ENCODE measurements at places on chromosomes 11 and 22.

DNA sequence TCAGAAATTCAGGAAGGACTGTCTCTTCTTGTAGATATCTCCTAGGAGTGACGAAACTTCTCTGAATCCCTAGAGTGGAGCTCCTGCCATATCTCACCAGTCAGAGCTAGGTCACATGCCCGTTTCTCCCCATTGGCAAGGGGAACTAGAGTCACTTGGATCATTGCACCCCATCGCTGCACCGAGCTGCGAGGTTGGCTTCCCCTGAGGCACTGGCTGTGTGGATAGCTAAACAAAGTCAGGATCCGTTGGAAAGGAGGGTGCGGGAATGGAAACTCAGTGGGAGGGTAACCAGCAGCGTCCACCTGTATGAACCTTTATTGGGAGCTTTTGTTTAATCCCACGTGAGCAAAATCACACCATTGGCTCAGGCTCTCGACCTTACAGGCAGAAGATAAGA is 283.8 kb downstream of the BRD1 start:
- DNase-seq: no peak

- peak; percentile 69 for DNase-seq
These were observed at the start of gene SLC35F2 for GRCh38 chr11:107858217-107859070. TSS of gene SLC35F2 (minus strand) at chr11:107858787. CDS start at chr11:107858767, 20 bp downstream.

GRCh38 chr11:26958005-26958701 is 35.8 kb upstream of the FIBIN start:
- no peak for DNase-seq

- no peak for DNase-seq
These were observed 31.0 kb upstream of the CHRM4 start for GRCh38 chr11:46422588-46422987.

- no peak for DNase-seq
These were observed 69.0 kb upstream of the NARS2 start for GRCh38 chr11:78643676-78644056.

DNA sequence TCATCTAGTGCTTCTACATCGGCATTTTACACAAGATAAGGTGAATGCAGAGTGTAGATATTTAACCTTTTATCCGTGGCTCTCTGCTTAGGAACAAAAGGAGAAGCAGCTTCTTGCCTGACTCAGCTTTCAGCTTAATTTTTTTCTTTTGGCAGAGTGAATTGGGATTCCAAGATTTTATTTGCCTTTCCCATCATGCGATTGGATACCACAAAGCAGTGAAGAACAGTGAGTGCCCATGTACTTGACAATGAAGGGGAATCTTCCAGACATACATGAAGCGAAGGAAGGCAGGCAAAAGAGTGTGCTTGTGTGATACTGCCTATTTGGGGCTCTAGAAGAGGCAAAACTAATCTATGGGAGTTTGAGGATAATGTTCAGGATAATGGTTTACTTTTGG is 17.0 kb upstream of the CHKA start:
- no peak for DNase-seq

- DNase-seq: peak; percentile 49
These were observed 557 bp downstream of the PACSIN2 start for GRCh38 chr22:43014316-43014868.

GRCh38 chr11:20894296-20894695 is 224.9 kb downstream of the NELL1 start:
- DNase-seq: no peak

- DNase-seq: no peak
These were observed 40.1 kb upstream of the RFPL3 start for GRCh38 chr22:32317524-32317923.

GRCh38 chr11:125990244-125990643 is 44.4 kb downstream of the VSIG10L2 start:
- DNase-seq: no peak

DNA sequence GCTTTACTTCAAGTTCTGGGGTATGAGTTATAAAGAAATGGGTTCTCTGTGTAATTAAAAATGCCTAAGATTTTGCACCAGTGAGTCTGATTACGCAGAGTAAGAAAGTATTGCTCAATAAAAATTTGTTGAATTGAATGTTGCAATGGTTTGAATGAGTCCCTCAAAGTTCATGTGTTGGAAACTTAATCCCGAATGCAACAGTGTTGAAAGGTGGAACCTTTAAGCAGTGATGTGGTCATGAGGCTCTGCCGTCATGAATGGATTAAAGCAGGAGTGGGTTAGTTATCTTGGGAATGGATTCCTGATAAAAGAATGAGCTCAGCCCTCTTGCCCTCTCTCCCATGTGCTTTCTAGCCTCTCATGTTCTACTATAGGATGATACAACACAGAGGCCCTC is 52.6 kb upstream of the SESN3 start:
- no peak for DNase-seq

DNA sequence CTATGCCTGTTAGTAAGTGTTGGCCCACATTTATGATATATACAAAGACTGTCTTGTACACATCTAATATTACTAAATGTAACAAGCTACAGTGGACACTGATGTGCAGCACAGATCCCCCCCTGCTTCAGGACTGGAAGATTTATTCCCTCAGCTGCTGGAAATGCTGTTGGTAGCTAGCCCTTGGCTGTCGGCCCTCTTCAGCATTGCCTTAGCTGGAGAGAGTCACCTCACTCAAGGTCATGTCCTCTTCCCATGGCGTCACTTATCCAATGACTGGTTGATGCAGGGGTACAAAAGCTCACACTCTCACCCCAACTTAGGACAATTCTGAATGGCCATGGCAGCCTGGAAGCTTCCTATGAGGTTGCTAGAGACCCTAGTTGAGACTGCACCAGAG is 312.7 kb downstream of the SOX6 start:
- no peak for DNase-seq

DNA sequence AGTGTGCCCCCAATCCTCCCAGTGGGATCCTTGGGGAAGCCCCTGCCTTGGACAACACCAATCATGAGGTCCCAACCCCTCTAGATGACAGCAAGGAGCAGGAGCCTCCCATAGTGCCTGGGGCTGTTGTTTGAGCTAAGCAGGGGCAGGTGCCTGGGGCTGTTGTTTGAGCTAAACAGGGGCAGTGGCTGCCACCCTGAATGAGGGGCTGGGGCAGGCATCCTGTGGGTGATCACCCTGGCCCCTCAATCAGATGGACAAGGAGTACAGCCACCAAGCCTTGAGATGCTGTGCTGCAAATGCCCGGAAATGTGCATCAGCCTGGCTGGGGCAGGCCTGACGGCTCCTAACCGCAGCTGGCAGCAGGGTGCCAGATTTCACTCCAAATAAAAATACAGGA is 66.7 kb downstream of the MYEOV start:
- no peak for DNase-seq

GRCh38 chr22:26041931-26042330 is 127.3 kb upstream of the SEZ6L start:
- DNase-seq: no peak

- DNase-seq: no peak
These were observed 6.9 kb upstream of the EFCAB6 start for GRCh38 chr22:43818981-43819380.

DNA sequence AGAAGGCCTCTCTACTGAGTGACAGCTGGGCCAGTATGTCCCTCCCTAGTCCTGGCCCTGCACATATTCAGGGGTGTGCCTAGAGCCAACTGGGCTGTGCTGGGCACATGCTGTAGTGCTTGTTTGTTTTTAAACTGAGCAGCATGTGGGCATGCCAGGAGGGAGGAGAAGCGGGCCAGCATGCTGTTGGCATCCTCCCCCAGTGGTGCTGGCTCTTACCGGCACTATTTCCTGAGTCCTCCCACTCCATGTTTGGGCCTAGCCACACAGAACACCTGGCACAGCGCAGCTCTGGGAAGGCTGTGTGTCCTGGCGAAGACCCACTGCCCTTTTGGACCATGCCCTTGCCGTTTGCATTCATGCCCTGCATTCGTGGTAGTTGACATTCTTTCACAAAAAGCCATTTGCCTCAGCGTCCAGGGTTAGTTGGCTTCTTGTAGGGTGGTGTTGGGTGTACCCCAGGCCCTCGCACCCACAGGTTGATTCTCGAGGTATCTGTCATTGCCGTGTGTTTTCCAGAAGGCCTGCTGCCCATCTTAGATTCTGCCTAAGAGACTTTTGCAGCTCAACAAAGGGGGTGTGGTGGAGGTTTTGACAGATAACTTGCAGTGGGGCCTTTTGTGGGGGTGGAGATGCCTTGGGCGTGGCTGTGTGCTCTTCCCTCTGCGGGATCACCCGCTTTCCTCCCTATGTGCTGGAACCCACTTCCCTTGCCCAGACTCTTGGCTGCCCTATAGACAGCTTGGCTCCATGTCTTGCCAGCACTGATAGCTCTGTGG is 13.6 kb downstream of the DGCR8 start:
- DNase-seq: no peak

GRCh38 chr11:110069158-110069737 is 23.9 kb upstream of the ZC3H12C start:
- DNase-seq: no peak

DNA sequence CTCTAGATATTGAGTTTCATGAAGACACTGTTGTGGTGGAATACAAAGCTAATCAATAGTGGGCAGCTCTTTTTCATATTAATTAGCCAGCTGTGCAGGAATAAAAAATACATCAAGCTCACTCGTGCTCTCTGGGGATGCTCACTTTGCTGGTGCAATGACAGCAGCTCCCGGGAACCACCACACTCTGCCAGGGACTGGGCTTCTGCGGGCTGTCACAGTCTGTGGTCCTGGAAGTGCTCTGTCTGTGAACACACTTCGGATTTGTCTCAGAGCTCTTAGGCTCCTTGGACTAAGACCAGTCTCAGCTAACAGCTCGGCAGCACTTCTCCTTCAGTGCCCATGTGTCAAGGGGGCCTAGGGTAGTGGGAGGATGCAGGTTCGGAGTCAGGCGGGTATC is 393.5 kb downstream of the TENM4 start:
- DNase-seq: no peak

DNA sequence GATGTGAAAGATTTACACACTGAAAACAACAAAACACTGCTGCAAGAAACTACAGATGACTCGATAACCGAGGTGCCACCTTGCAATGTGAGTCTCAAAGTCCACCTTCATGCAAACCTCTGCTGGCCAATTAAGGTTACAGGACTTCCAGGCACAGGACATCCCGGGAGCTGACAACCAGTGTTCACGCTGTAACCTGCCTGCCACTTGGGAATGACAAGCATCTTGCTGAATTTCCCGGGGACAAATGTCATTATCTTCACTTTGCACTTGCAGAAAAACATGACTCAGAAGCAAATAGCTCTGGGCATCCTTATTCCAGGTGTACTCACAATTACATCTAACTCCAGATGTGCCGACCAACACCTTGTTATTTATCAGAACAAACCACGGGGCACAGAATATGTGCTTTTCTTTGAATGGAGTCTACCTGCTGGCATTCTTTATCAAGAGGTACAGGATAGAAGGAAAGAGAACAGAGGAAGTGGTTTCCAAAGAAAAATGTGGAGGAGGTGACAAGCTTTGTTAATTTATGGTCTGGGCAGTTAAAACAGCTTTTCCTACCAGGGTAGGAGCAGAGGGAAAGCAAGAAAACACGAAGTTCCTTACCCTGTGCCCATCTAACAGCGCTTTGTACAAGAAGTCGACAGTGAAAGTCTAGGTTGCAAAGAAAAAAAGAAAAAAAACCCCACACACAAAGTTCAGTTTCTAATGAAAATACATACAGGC is 72.3 kb downstream of the SHANK2 start:
- DNase-seq: no peak

DNA sequence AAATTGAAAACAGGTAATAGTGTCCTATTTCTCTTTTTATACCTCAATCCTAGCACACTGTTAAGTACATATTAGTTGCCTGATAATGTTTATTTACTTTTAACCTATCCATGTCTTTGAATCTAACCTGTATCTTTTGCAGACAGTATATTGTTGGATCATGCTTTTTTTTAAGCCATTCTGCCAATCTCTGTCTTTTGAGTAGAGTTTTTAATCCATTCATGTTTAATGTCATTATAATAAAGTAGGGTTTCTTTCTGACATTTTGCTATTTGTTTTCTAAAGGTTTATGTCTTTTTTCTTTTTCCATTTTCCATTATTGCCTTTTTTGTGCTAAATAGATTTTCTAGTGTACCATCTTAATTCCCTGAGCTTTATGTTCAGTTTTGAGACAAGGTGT is 23.8 kb upstream of the DEPDC7 start:
- DNase-seq: no peak

DNA sequence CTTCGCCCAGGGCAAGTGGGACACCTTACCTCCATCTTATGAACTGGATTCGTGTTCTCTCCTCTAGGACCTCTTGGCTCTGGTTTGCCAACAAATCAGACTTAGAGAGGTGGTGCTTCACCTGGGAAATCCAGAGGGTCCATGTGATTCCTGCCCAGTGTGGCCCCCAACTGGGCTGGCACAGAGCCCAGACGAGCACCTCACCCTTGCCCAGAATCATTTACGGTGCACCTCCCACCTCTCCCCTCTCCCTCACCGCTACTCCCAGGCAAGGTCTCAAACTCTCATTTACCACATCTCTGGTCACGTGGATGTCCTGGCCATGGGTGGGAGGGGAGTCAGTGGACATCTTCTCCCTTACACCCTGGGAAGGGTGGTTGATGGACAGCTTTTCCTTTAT is 1.1 kb downstream of the SPATA19 start:
- no peak for DNase-seq

DNA sequence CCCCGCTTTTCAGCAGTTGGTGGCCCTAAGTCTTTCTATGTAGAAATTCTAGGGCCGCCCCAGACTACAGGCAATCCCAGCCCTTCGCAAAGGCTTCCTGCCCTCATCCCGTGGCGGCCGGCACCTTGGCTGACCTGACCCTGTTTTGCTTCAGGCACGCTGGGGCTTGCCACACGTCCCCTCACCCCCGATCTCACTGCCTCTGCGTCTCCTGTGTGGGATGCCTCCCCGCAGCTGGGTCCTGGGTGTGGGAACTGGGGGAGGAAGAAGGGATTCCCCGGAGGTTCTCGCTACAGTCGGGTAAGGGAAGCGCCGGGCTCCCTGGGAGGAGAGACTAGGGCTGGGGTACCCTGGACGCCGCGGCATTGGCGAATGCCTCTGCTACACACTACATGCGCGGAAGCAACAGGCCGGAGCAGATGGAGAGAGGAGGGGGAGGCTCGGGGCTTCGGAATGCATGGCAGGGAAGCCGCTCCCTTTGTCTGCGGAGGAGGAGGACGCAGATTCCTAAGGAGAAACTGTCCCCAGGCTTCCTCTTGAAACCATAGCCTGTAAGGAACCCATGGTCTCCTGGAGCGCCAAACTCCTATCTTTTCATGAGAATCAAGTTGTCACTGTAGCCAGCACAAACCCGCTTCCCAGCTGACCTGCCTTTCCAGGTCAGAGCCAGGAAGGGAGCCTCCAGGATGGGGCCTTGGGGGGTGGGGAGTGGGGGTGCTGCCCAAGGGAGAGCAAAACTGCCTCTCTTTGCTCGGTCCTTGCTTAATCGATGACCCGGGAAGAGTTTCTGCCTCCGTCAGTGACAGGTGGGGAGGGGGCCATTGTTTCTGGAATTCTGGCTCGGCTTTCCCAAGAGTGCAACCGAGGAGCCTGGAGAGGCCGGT is 1.4 kb downstream of the DTX4 start:
- no peak for DNase-seq

DNA sequence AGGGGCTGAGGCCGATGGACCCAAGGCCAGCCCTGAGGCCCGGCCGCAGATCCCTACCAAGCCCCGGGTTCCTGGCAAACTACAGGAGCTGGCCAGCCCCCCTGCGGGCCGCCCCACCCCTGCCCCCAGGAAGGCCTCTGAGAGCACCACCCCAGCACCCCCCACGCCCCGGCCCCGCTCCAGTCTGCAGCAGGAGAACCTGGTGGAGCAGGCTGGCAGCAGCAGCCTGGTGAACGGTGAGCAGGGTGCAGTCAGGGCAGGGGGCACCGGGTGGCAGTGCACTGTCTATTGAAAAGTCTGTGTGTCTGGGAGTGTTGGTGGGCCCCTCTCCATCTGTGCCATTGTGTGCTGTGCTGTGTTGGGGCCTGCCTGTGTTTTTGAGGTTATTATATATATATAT is 16.1 kb downstream of the MICALL1 start:
- no peak for DNase-seq

GRCh38 chr11:19509215-19509614 is 203.4 kb upstream of the NAV2 start:
- no peak for DNase-seq

Measured in GM12891 (cell line).